ENCODE measurements at places on chromosomes 7 and 10. TPM values are rescaled to one million over a fixed set of nuclear protein-coding genes. Genes with fewer than 3 reads are reported as not detected.

- H3K36me3 ChIP-seq, result no peaks in the 10 kb centered on the region
- H3K4me1 ChIP-seq, result peaks cover 6% of the 10 kb centered on the region
- H3K27me3 ChIP-seq, result peaks cover 2% of the 10 kb centered on the region
- no peak overlapping the region for H3K4me3 ChIP-seq
- H3K27ac ChIP-seq, result no peak overlapping the region
Measured at GRCh38 chr7:143493751-143494150, 16.1 kb downstream of the TAS2R41 start.

- peaks cover 14% of the 10 kb centered on the region for H3K27me3 ChIP-seq
- peaks cover 7% of the 10 kb centered on the region for H3K4me1 ChIP-seq
- peak overlapping the region; percentile 58 for H3K27ac ChIP-seq
- peak overlapping the region; percentile 33 for H3K4me3 ChIP-seq
- DNase-seq, result peak; percentile 74
Measured at GRCh38 chr10:132129431-132129830, 57.3 kb upstream of the DPYSL4 start.

- no peaks in the 10 kb centered on the region for H3K36me3 ChIP-seq
- no peak overlapping the region for H3K27ac ChIP-seq
- peak; percentile 54 for DNase-seq
- H3K4me3 ChIP-seq, result no peak overlapping the region
Measured at GRCh38 chr10:86083206-86083605, 283.4 kb downstream of the GRID1 start.

- H3K27me3 ChIP-seq, result peaks cover 48% of the 10 kb centered on the region
- H3K4me1 ChIP-seq, result no peaks in the 10 kb centered on the region
- H3K36me3 ChIP-seq, result no peaks in the 10 kb centered on the region
- H3K27ac ChIP-seq, result no peak overlapping the region
- no peak overlapping the region for H3K4me3 ChIP-seq
Measured at GRCh38 chr10:125559210-125559609, 123.8 kb downstream of the TEX36 start.

Gene ERVW-1
- total RNA-seq, result not detected

GRCh38 chr7:55381696-55382095 lies 16.6 kb downstream of the LANCL2 start:
- DNase-seq, result no peak
- no peaks in the 10 kb centered on the region for H3K27me3 ChIP-seq
- no peak overlapping the region for H3K27ac ChIP-seq

DNA sequence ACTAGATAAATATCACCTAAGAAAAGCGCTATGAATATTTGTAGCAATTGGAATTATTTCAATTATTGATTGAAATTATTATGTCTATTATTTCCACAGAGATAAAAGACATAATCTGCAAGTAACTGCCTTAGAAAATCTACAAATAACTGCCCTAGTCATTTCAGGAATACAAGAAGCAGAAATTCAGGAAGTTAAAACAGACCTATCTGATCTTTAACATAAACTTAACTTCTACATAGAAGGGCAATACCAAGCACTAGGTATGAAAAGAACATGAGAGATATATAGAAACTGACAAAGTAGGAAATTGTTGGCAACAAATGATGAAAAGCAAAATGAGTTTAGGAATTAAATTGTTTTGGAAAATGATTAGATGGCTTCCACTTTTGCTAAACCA lies 31.8 kb upstream of the AKR1B10 start:
- no peaks in the 10 kb centered on the region for H3K4me1 ChIP-seq
- no peaks in the 10 kb centered on the region for H3K36me3 ChIP-seq
- peaks cover 26% of the 10 kb centered on the region for H3K27me3 ChIP-seq
- no peak overlapping the region for H3K4me3 ChIP-seq
